WTC11 (cell line): ENCODE measurements at places on chromosomes 16 and 17.
A peak's percentile ranks its signal among the peaks of the same experiment; 100 is the strongest.

- no peak for DNase-seq
These were observed 6.6 kb upstream of the GHDC start for GRCh38 chr17:42200706-42201457.

GRCh38 chr17:38967290-38967738, at the start of gene FBXO47:
Gene FBXO47, minus strand, starts transcription at chr17:38967403. Its CDS starts 4,378 bp downstream, at chr17:38963025.
- peak; percentile 96 for DNase-seq

- DNase-seq, result no peak
These were observed 16.8 kb upstream of the COG7 start for GRCh38 chr16:23469814-23470213.

DNA sequence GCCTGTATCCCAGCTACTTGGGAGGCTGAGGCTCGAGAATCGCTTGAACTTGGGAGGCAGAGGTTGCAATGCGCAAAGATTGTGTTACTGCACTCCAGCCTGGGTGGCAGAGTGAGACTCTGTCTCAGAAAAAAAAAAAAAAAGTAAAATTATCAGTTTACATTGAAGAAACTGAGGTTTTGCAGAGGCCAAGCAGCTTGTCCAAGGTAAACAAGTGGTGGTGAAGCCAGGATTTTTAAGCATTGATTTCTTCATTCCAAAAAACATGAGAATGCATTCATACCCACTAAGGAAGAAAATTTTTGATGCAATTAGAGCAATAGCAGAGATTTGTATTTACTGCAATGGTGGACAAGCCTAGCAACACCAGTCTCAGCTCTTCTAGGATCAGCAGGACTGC, 52.7 kb downstream of the CENPV start:
- DNase-seq, result no peak
